ENCODE measurements at places on chromosomes 6 and 20. TPM values are rescaled to one million over a fixed set of nuclear protein-coding genes. Genes with fewer than 3 reads are reported as not detected.
A peak's percentile ranks its signal among the peaks of the same experiment; 100 is the strongest.

DNA sequence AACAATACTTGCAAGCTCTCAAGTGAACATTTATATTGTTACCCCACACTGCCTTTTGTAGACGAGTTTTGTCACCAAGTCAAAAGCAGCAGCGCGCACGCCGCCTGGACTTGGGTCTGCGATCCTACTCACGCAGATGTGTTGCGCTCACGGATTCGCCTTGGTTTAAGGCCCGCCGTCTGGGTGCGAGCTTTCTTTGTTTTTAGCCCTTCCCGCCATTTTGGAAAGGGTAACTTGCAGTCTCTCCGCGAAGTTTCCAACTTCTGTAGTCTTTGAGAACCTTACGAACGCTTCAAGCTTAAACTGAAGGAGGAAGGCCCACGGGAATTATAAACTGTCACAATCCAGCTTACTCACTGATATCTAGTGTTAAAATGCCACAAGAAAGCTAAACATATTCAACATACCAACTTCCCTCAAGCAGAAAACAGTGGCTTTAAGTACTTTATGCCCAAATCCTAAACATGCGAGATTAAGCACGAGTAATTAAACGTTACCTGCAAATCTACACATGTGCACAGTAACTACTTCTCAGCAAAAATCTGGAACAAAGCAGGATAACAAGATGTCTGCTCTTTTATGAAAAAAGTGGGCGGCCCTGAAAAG lies 80.4 kb upstream of the BTN3A2 start:
- peak; percentile 77 for DNase-seq

DNA sequence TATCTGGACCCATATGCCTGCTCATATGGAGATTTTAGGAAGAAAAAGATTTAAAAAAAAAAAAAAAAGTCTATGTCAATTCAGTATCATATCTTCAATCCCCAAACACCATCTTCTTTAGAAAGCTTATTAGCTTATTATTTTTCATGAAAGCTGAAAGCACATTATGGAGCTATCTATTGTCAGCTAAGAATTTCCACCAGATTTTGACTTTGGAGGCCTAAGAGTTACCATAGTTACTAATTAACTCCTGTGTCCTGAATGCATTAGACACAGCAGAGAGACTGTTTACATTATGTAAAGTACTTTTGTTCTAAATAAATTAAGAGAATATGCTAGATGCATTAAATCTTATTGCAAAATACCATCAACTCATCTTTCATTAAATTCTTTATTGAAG lies 255.5 kb upstream of the NRSN1 start:
- DNase-seq: no peak

CAGE1 gene
- total RNA-seq: not detected

SLC25A27 gene
- total RNA-seq: 49.0 TPM

DNA sequence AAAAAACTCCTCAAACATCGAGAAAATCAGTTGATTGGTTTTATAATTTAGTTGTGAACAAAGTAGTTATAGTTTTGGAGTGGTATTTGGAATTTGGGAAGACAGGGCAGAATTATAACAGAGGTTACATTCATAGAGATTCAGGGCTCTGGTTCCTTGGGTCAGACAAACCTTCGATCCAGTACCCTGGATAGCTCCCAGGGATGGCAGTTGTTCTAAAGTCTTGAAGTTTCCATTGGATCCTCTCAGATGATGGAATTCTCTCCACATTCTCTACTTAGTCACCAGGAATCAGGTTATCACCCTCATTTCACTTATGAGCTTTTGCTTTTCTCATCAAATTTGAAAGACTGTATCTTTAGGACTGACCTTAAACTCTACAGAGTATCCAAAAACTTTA lies 285.1 kb downstream of the CENPW start:
- DNase-seq: no peak

DNA sequence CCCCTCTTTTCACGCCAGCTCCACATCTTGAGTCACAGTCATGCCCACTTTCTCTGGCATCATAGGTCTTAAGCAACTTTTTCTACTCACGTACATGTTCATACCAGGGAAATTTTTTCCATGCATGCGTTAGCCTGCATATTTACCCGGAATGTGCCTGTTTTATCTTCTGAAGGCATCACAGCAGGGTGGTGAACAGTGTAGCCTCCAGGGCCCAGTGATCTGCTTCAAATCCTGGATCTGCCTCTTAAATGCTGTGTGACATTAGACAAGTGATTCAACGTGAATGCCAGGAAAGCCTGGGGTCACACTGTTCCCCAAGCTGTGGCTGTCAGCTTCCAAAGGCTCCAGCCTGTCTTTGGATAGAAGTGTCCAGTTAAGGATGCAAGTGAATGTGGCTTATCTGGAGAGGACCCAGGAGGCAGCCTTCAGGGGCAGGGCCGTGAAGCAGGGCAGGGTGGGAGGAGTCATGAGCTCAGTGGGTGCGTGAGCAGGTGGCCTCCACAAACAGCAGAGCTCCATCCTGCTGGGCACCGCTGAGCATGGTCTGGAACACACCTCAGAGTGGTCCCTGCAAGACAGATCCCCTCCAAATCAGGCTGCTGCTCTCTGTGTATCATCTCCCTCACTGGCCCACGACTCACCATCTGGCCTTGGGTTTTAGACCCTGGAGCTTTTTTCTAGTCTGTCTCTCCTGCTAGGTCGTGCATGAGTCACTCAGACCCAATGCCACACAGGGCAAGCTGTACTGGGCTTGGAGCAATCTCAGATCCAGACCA lies 30.4 kb upstream of the CD93 start:
- DNase-seq: no peak

DNA sequence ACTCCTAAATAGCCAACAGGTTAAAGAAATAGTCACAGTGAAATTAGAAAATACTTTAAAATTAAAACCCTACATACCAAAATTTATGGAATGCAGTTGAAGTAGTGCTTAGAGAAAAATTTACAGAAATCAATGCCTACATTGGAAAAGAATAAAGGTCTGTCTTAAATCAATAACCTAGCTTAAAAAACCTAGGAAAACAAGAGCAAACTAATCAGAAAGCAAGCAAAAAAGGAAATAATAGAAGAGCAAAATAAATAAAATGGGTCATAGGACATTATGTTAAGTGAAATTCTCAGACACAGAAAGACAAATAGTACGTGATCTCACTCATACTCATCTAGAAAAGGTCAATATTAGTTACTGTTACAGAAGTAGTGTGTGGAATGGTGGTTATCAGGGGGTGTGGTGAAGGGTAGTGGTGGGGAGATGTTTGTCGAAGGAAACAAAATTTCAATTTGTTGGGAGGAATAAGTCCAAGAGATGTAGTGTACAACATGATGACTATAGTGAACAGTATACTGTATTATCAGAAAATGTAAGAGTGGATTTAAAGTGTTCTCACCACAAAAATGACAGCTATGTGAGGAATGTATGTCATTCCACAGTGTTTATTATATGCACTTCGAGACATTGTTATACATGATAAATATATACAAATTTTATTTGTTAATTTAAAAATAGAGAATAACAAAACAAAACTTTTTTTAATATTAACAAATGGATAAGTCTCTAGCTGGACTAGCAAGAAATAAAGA lies 423.6 kb downstream of the CDH26 start:
- DNase-seq: no peak

- DNase-seq: no peak
Measured at GRCh38 chr6:159068904-159069578, 24.2 kb upstream of the TAGAP start.

DNA sequence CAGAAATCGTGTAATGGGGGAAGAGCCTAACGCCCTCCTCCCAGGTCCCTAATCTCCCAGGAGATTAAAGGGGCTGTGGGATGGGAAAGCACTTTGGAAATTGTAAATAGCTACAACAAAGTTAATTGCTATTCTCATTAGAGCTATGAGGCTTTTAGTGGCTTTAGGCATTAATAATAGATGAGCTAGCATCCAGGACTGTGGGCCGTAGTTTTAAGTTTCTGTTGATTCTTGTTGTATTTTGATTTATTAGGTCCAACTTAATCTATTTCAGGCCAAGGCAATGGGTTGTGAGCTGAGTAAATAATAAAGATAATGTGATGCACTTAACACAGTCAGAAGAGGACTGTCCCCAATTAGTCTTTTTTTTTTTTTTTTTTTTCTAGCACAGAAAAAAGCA lies 67.7 kb downstream of the ANKRD6 start:
- DNase-seq: no peak

- DNase-seq: no peak
Measured at GRCh38 chr6:83872386-83873118, 13.1 kb downstream of the CYB5R4 start.

GRCh38 chr6:90175627-90176538 lies 120.8 kb downstream of the BACH2 start:
- no peak for DNase-seq

PNLDC1 gene
- not detected for total RNA-seq

- DNase-seq: no peak
Measured at GRCh38 chr6:132768051-132768517, 10.4 kb upstream of the VNN2 start.

DNA sequence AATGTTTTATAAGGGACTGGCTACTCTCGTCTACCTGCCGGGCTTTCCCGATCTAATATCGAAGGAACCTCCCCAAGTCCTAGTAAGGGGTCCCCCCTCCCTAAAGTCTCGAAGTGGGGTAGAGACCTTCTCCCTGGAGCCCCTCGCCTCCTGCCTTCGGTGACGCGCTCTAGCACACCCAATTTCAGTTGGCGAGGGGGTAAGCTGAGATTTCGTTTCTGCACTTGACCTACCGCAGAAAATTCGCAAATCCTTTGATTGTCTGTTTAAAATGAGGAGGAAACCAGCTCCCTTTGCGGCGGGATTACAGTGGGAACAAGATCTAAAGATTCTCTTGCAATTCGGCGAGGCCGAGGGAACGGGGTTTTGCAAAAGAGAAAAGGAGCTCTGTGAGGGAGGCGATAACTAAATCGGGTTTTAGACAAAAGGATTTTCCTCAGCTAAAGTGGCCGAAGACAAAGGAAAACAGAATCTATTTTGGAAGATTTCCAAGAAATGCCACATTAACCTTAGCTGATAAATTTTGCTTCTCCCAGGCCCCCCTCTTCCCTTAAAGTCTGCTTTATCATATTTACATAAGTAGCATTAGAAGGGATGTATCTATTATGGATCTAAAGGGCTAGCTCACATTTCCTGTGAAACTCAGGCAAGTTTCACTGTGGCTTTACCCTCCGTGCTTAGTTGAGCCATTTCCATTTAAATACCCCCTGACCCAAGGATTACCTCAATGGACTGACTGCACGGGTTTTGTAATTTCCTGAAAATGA lies 8.4 kb downstream of the SIM1 start:
- no peak for DNase-seq

DNA sequence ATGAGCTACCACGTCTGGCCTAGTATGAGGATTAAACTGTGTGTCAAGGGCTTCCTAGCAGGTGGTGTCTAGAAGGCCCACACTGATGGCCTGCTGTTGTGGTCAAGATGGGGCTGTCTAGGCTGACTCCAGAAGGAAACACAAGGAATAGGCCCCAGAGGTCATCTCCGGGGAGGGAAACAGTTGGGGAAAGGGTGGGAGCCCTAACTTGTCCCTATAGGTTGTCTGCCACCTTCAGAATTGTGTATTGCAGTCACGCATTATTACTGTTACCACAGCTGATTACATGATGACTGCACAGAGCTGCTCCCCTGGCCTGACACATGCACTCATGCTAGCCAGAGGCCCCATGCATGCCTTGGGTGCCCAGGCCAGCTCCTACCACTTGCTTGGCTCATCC lies 27.3 kb downstream of the C20orf203 start:
- DNase-seq: no peak

DNA sequence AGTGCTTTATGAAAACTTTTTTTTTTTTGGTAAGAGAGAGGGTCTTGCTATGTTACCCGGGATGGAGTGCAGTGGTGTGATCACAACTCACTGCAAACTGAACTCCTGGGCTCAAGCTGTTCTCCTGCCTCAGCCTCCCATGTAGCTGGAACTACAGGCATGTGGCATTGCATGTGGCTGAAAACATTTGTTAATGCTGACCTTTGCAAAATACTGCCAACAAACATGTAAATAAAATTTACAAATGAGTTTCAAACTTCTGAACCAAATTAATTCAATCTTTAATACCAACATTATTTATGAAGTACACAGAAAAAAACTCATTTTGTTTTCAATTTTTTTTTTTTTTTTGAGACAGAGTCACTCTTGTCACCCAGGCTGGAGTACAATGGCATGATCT lies 26.1 kb upstream of the ZBTB2 start:
- no peak for DNase-seq

DNA sequence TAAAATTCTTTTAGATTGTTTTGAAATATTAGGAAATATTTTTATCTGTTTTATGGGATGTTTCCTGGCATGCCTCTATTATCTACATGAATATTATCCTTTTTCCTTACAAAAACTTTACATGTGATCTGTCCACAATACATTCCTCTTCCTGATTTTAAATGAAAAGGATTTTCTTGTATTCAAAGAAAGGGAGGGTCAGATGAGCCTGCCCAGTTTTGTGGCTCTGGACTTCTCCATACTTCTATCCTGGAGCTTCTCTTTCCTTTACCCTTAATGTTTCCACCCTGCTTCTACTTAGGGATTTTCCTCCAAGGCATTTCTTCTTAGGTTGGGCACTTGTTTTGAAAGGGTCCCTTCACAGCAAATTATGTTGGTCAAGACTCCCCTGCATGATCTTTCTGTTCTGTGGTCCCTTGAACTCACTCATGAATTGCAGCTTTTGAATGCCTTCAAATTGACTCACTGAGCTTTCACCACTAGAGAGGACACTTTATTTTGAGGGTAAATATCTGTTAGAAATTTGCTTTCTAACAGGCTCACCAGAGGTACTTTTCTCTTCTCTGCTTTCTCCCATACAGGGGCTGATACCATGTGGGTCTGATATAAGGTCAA lies 104.9 kb downstream of the CENPW start:
- no peak for DNase-seq

DNA sequence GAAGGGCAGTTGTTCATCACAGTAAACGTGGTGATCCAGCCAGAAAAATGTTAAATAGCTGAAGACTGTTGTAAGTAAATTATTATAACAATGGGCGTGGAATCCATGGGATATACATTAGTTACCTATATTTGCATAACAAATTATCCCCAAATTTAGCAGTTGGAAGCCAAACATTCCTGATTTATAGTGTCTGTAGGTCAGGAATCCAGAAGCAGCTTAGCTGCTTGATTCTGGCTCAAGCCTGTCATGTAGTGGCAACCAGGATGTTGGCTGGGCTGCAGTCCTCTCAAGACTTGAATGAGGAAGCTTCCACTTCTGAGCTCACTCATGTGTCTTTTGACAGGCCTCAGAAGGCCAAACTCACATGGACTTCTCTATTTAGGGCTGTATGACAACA lies 6.9 kb upstream of the ADGRB3 start:
- DNase-seq: no peak

GJE1 gene
- total RNA-seq: not detected

DNA sequence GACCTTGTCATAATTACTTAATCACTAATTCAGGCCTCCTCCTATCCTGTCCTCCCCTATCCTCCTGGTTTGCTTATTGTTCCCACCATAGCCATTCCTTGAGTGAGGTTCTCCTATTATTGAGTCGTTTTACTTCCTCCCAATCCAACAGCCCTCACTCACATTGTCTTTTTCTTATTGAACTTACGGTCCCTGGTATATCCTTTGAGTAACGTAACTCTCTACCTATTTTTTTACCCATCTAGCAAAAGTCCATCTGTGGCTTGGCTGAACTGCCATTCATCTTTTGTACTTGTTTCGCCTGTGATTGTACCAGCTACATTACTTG lies 43.1 kb downstream of the DEK start:
- DNase-seq: no peak

All from sciatic nerve (tissue), 2 donors.